ENCODE measurements at places on chromosomes 5 and 9.

- no peak for DNase-seq
Observed at GRCh38 chr9:129289883-129290282, 111.8 kb upstream of the IER5L start.

DNA sequence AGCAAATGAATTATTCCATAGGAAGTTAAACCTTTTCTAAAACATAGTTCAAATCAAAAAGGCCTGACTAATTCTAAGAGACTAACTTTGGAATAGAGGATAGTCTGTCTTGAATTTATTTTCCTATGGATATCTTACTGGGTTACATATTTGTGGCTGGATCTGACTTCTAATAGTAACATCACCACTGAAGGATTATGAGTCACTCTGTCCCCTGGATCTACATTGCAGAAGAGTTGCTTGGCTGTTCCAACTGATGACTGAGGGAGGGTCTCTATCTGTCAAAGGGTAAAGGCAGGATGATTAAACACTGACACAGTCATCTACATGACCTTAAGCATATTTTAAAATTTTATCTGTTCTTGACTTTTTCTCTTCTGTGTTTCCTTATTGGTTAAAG lies 119.6 kb upstream of the FST start:
- DNase-seq, result no peak

GRCh38 chr5:89273289-89273688 lies 390.3 kb upstream of the MEF2C start:
- DNase-seq, result no peak

DNA sequence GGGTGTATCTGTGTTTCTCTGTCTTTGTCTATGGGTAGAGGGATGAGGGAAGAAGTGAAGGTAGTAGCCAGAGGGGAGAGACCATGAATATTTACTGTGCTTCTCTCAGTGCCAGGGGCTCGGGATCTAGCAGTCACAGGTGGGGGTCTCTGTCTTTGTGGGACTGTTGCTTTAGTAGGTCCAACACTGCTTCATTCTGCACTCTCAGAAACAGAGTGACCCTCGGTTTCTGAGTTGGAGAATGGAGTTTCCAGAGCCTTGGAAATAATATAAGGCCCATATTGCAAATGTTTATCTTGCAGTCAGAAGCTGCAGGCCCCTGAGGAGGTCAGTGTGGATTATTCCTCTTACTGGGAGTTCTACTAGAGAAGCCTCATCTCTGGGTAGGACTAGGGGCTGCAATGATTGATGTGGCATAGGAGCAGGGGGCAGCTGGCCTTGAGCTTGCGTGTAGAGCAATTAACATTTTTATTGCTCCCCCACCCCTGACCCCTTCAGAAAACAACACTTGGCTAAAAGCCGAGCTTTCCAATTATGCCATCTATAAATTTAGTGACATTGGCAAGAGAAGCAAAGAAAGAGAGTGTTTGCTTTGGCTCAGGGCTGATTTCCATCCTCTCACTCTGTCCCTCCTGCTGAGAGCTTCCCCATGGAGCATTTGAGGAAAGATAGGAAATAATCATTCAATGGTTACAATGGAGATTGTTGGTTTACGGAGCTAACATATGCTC lies 55.0 kb upstream of the TRPC7 start:
- no peak for DNase-seq

- no peak for DNase-seq
Observed at GRCh38 chr9:38338342-38339018, 54.0 kb upstream of the ALDH1B1 start.

DNA sequence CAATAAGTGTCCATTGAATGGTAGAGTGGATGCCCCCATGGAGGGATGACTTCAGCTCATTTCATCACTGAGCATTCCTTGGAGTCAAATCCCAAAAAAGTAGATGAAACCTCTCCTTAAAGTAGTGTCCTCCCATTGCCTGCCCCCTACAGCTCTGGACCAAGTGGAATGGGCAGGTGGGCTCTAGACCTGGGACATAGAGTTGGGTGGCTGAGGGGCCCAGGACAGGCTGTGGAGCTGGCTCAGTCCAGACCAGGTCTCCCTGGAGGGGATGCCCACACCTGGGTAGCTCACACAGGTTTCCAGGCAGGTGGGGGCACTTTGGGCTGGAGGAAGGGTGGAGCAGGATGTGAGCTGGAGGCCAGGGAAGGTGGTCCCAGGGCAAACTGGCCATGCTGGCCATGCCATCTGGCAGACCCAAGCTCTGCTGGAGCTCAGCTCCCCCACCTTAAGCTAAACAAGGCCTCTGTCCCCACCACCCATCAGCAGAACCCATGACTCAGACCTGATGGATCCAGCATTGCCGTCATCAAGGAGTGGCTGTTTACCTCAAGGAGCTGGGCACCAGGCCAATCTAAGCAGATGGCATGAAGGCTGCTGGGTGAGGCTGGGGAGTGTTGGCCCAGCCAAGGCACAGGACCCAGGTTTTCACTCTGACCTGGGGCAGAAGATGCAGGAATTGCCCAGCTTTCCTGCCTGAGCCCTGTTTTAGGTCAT lies 6.2 kb upstream of the SPINK4 start:
- peak; percentile 96 for DNase-seq

- no peak for DNase-seq
Observed at GRCh38 chr9:69760278-69760610, 433 bp upstream of the PTAR1 start.
